ENCODE measurements at places on chromosomes 6 and 20.
A peak's percentile ranks its signal among the peaks of the same experiment; 100 is the strongest.

DNA sequence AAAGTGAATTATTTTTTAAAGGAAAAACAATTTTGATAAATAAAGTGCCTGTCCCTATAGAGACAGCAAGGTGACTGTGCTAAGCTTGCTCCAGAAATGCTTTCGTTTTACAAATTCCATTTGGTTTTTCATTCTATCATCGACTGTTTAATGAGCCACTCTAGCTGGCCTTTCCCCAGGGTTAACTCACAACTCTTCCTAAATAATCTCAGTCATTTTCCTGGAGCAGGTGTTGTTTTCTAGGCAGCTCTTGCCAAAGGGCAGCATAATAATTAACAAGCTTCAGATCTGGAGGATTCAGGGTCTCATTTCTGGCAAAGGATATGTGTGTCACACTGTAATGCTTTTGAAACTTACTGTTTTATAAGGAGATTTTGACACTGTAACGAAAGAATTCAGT, 184.2 kb downstream of the KHDC1L start:
- DNase-seq = no peak

DNA sequence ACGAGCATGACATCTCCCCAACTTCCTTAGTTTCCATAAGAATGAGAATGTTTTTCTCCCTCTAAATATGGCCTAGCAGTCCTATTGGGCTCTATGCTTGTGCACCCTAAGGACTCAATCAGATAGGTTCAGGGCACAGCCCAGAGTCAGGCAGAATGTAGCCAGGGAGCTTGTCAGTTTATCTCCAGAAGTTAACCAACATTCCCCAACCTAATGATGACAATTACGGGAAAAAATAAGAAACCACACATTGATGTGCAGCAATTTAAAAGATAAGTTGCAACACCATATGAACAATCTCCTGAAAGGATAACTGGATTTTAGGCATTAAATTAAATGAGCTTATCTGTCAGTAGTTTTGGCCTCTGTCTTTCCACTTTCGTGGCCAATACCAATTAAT, 71.1 kb downstream of the HDDC2 start:
- no peak for DNase-seq

DNA sequence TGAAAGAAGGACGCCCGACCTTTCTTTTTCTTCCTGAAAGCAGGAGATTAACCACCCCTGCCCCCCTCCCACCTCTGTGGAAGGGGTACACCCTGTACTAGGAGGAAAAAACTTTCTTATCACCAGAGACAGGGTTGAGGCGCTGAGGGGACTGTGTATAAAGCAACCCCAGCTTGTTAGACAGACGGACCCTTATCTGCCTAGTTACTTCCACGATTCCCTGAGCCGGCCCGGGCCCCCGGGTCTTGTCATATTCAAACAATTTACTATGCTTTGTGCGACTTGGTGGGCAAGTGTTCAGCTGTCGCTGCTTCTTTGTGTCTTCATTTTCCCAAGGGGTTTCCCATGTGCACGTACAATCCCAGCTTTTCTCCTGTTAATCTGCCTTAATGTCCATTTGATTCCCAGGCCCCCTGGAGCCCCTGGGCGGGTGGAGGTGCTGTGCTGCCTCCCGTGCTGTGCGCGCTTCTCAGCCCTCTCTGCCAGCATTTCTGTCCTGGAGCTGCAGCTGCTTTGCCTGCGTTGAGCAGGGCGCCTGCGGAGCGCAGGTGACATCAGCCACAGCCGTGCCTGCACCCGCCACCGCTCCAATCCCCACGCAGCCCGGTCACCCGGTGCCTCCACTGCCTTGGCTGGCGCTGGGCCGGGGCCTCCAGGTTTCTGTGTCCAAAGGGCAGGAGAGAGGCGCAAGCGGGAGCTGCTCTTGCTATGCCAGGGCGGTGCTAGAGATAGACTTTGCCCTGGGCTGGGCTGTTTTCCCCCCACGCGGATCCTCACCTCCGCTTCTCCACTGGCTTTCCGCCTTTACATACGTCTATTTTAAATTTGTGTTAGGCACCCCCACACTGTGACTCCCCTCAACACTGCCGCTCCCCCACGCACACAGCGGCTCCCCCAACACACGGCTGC, 96.2 kb downstream of the TTLL2 start:
- DNase-seq = peak; percentile 97

DNA sequence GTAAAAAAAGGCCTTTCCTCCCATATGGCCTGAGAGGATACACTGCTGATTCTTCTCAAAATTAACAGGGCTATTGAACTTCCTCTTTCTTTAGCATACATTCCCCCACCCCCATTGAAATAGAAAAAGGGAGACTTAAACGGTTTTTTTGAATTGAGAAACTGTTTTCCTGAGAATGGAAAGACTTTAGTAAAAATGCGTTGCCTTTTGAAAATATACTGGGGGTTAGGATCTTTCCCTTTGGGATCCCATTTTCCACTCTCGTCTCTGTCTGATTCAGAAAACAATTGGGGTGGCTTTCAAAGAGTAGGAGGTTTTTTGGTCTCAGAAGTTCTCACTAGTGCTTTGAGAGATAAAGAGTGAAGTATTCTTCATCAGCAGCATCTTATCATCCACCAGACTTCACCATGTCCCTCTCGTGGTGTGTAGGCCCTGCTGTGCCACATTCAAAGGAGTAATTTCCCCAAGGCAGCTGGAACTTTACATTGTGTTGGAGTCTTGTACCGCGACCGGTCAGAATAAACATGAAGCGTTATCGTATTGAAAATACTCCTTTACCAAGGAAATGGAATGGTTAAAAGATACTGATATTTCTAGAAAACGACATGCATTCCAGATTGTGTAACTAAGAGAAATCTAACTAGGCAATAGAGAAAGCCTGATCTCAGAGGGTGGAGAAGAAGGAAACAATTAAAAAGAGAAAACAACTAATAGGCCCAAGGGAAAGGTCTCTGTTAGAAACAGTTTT, 10.6 kb downstream of the MYB start:
- DNase-seq = no peak

DNA sequence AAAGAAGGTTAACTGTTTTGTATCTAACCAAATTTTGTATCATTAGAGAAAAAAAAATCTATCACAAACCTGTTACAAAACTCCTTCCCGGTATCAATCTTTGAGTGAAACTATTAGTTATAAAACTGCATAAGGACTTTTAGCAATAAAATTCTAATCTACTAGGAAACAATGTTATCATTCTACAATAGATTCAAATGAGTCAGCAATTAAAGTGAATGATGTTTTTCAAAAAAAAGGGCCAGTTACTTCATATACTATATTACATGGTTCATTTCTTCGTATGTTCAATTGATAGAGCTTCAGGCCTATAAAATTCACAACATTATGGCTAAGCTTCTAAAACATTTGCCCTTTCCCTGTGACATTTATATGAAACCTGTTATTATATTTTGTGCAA, 15.6 kb downstream of the ASCC3 start:
- DNase-seq = no peak

DNA sequence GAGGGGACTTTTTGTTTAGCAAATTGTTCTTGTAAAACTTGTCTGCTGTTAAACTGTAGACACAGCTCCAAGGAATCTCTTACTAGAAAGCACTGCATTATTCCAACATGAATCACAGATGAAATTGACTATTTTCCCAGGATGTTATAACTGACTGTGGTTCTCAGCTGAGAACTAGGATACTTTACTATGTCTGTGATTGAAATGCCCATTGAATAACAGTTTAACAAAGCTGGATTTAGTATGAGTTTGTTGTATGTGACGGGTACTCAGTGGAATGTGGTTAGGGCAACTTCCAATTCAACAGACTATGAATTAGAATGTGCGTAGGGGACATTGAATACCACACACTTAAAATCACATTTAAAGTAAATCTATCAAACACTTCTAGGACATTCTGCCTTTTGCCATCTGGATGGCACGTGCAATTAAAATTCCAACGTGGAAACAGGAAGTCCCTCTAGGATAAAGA, 193.4 kb upstream of the PREP start:
- DNase-seq = no peak

- DNase-seq = peak; percentile 59
Observed at GRCh38 chr6:3259491-3259958, 778 bp downstream of the PSMG4 start.
